ENCODE measurements at places on chromosomes 7 and 10. TPM values are rescaled to one million over a fixed set of nuclear protein-coding genes. Genes with fewer than 3 reads are reported as not detected.

TBRG4 gene
- total RNA-seq: 51.9 TPM

CPN1 gene
- total RNA-seq: not detected

CYP2C8 gene
- total RNA-seq: 0.20 TPM

TAS2R4 gene
- 0.56 TPM for total RNA-seq

Measured in esophagus mucosa (tissue), 1 donor.